ENCODE measurements at places on chromosomes 2 and 18.

- peak; percentile 55 for DNase-seq
Observed at GRCh38 chr2:99572373-99573164, 82.8 kb upstream of the REV1 start.

DNA sequence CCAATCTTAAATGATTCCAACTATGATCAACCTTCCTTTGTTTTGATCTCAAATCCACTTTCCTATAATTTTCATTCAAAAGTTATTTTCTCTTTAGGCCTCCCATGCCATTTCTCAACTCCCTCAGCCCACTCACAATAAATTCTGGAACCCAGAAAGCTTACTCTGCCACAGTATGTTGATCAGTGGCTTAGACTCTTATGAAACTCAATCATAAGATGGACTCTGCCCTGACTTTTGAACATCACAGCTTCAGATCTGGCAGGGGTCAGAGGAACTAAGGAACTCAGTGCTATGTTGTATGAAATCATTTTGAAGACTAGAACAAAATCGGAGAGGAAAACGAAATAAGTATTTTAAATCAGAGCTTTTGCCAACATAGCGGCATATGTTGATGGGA lies 59.8 kb upstream of the LGALSL start:
- DNase-seq: no peak

- no peak for DNase-seq
Observed at GRCh38 chr2:42281416-42282081, 79.5 kb downstream of the COX7A2L start.

GRCh38 chr2:100262555-100263320 lies 59.6 kb downstream of the LONRF2 start:
- peak; percentile 39 for DNase-seq

GRCh38 chr18:76450452-76451395 lies 44.3 kb downstream of the ZNF516 start:
- DNase-seq: no peak

- no peak for DNase-seq
Observed at GRCh38 chr2:132037527-132038178, 124.1 kb downstream of the ANKRD30BL start.

- DNase-seq: no peak
Observed at GRCh38 chr2:100820523-100821254, 750 bp downstream of the NPAS2 start.

- DNase-seq: no peak
Observed at GRCh38 chr2:187917535-187917934, 363.3 kb upstream of the TFPI start.

DNA sequence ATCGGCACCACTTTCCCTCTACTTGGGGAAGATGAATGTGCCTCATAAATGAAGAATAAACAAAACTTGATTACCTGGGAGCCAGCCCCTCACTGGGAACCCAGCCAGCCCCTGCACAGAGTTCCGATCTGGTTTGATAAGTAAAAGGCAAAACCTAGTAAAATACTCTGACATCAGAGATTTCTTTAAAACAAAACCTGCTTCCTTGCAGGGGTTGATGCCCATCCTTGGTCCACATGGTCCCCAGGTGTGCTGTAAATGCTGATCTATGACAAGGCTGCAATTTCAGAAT lies 218.8 kb upstream of the APCDD1 start:
- DNase-seq: no peak

DNA sequence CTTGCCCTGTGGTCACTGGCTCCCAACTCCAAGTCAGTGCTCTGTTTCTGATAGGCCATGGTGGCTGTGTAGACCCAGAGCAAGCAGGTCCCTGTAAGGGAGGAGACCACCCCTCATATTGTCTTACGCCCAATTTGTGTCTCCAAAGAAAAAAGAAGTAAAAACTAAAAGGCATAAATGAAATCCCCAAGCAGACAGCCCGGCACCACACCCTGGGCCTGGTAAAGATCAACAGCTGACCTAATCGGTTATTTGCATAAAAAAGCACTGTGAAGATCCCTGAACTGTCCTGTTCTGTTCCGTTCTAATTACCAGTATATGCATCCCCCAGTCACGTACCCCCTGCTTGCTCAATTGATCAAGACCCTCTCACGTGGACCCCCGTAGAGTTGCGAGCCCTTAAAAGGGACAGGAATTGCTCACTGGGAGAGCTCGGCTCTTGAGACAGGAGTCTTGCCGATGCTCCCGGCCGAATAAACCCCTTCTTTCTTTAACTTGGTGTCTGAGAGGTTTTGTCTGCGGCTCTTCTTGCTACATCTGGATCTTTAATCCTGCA lies 364.1 kb upstream of the HS6ST1 start:
- no peak for DNase-seq

DNA sequence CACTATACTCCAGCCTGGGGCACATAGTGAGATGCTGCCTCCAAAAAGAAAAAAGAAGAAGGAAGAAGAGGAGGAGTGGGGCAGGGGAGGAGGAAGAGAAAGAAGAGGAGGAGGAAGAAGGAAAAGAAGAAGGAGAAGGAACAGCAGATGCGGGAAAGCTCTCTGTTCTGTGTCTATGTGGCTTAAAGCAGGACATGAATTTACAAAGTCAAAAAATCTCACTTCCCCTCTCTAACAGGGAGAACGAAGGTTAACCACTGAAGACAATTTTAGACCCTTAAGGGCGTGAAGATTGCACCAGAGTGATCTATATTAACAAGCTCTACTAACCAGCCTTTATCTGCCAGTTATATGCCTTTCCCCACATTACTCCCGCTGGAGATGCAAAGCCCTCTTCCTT lies 258.9 kb downstream of the METTL4 start:
- no peak for DNase-seq

DNA sequence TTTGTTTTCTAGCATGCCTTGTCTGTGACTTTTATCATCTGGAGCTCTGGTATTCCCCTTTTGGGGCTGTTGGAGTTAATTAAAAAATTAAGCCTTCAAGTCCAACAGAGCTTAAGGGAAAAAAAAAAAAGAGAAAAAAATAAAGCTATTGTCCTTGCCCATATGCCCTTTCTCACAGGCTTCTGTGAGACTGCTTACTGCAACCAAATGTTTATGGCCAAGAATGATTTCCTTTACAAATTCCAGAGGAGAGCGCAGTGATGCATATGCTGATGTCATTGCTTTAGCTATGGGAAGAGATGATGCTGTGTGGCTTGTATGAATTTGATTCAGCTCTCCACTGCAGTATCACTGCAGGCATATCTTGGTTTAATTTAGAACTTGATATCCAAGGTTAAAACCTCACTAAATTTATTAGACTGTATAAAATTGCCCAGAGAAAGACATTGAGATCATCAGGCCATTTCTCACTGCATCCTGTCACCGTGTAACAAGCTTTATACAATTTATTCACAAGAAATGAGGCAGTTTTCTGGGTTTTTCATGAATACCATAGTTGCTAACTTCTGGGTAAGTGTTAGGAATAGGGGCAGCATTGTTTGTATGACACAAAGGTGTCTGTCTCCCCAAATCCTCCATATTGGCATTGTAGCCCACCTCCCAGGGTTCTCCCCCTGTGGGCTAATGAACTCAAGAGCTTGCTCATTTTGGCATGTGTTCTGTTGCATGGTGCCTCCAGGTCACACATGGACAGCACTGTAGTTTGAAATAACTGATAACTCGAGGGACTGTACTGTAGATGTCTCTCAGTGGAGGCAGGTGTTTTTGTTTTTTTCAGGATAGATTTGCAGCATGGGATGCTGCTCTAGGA lies 85.0 kb downstream of the TANC1 start:
- no peak for DNase-seq

DNA sequence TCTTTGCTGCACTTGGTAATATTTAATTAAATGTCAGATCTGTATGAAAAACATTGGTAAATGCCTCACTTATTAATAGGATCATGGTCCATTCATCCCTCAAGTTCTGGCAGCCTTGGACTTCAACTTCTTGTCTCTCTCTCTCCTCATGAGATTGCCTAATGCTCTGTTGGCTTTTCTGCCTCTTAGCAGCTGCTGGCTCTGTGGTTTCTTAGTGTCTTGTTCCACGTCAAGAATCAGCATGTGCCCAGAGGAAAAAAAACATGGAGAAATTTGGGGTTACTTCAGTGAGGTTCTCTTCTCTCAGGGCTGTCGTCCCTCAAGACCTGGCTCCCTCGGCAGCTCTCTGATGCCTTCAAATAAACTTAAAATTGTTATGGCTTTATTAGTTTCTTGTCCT lies 75.4 kb downstream of the TAF4B start:
- DNase-seq: no peak

GRCh38 chr18:60693426-60693825 lies 320.9 kb upstream of the MC4R start:
- DNase-seq: no peak

DNA sequence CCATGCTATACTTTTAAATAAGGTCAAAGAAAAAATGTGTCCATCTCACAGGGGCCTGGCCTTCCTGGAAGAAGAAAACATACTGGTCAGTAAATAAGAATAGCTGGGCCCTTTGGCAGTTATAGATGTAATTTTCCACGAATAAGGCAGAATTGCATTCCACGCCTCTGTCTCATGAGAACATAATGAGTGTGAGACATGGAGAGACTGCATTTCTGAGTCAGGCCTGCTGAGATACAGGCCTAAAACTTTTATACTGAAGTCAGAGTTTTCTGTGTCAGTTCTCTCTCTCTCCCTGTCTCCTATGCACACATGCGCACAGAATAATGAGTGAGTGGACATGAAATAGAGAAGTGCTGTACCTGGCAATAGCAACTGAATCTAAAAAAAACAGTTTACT lies 20.4 kb upstream of the IL1R1 start:
- no peak for DNase-seq

- no peak for DNase-seq
Observed at GRCh38 chr2:107810734-107811133, 16.0 kb upstream of the RGPD4 start.

DNA sequence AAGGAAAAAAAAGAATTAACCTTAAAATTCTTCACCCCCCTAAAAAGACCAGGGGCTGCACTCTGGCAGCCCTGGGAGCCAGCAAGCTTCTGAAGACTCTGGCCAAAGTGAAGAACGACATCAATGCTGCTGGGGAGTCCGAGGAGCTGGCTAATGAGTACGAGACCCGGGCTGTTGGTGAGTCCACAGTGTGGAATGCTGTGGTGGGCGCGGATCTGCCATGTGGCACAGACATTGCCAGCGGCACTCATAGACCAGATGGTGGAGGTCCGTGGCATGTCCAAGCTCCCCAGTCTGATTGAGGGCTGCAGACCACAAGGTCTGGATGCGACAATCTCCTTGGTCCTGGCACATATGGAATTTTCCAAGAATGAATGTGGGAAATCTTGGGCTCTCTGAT lies 47.4 kb downstream of the TRPM8 start:
- DNase-seq: no peak
